G401 (cell line): ENCODE measurements at places on chromosomes 11 and 22. TPM values are rescaled to one million over a fixed set of nuclear protein-coding genes. Genes with fewer than 3 reads are reported as not detected.

The SAA4 gene
- not detected in 2 replicates for total RNA-seq

The KRTAP5-1 gene
- not detected in 2 replicates for total RNA-seq

The GUCY1A2 gene
- total RNA-seq: 7.6 and 13.8 TPM in 2 replicates

The GNAZ gene
- total RNA-seq: 13.0 and 17.2 TPM in 2 replicates

The GPR83 gene
- not detected in 2 replicates for total RNA-seq

The ADAMTS15 gene
- not detected in 2 replicates for total RNA-seq

The ACRV1 gene
- not detected in 2 replicates for total RNA-seq

The IFTAP gene
- total RNA-seq: 47.4 and 58.5 TPM in 2 replicates

The SCT gene
- not detected in 2 replicates for total RNA-seq

The OR10A2 gene
- total RNA-seq: not detected in 2 replicates

The EFCAB6 gene
- 0.25 and 0.54 TPM in 2 replicates for total RNA-seq

The INS gene
- not detected in 2 replicates for total RNA-seq

The CLTCL1 gene
- 4.9 and 9.4 TPM in 2 replicates for total RNA-seq

The OR52I1 gene
- not detected in 2 replicates for total RNA-seq

The RIMBP3C gene
- 0.47 and 0.49 TPM in 2 replicates for total RNA-seq

The CNGA4 gene
- not detected in 2 replicates for total RNA-seq

The SLC6A5 gene
- total RNA-seq: not detected in 2 replicates

The HTR3B gene
- total RNA-seq: not detected in 2 replicates

The MYH9 gene
- total RNA-seq: 153 and 185 TPM in 2 replicates

The PLAAT2 gene
- not detected in 2 replicates for total RNA-seq

The VSIG10L2 gene
- total RNA-seq: not detected in 2 replicates

The LRRC4C gene
- total RNA-seq: not detected in 2 replicates

The UBQLN3 gene
- total RNA-seq: not detected in 2 replicates

The ELMOD1 gene
- total RNA-seq: 0.17 TPM in 1 of 2 replicates, not detected in the other

The UBASH3B gene
- 0.31 and 0.78 TPM in 2 replicates for total RNA-seq

The MMP8 gene
- total RNA-seq: 0.03 TPM in 1 of 2 replicates, not detected in the other

The APOL3 gene
- not detected in 2 replicates for total RNA-seq

The TEX12 gene
- total RNA-seq: not detected in 2 replicates

The DDIAS gene
- 13.4 and 14.7 TPM in 2 replicates for total RNA-seq

The BIRC3 gene
- total RNA-seq: 0.07 TPM in 1 of 2 replicates, not detected in the other

The RTCB gene
- 181 and 217 TPM in 2 replicates for total RNA-seq

The TCN1 gene
- total RNA-seq: not detected in 2 replicates

The GLB1L2 gene
- total RNA-seq: 9.8 and 13.0 TPM in 2 replicates

The SLC43A1 gene
- 8.8 and 15.1 TPM in 2 replicates for total RNA-seq

The DSCAML1 gene
- total RNA-seq: not detected in 2 replicates

The RAB3IL1 gene
- 12.4 and 19.0 TPM in 2 replicates for total RNA-seq

The OR51B4 gene
- total RNA-seq: not detected in 2 replicates

The HBD gene
- not detected in 2 replicates for total RNA-seq

The DNAL4 gene
- 17.9 and 30.9 TPM in 2 replicates for total RNA-seq

The SOX10 gene
- total RNA-seq: not detected in 2 replicates

The CASP5 gene
- total RNA-seq: not detected in 2 replicates

The POTEH gene
- not detected in 2 replicates for total RNA-seq

The C1QTNF5 gene
- total RNA-seq: 0.17 and 1.0 TPM in 2 replicates

The GDPD5 gene
- 4.6 and 10.8 TPM in 2 replicates for total RNA-seq
